ENCODE measurements at places on chromosomes 16 and 17.
A peak's percentile ranks its signal among the peaks of the same experiment; 100 is the strongest.

DNA sequence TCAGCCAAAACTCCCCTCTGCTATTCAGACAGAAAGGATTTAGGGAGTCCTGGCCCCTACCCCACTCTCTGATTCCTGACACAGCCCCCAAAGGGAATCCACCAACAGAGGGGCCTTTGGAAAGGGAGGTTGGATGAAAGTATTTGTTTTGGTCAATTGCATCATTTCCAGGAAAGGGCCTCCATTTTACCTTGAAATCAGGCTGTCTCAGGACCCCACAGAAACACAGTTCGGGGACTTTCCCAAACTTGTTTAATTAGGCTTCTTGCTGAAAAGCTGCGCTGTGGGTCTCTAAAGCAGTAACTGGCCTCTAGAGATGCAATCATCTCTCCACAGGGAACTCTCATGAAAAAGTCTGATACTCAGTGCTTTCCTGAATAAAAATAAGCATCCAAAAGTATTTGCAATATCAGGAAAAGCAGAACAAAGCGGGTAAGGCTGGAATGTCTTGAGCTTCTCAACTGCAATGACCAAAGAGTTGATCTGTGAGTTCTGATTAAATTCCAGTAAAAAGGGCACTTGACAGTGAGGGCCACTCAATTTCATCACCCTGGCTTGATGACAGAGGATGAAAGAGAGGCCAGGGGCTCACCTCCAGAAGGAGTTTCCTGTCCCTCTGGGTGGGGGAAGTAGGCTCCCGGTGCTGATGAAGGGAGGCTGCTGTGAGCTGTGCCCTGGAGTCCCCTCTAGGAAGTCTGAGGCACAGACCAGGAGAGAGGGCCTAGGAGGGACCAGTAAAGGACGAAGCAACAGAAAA is 36.3 kb downstream of the LYRM9 start:
- no peak for DNase-seq

DNA sequence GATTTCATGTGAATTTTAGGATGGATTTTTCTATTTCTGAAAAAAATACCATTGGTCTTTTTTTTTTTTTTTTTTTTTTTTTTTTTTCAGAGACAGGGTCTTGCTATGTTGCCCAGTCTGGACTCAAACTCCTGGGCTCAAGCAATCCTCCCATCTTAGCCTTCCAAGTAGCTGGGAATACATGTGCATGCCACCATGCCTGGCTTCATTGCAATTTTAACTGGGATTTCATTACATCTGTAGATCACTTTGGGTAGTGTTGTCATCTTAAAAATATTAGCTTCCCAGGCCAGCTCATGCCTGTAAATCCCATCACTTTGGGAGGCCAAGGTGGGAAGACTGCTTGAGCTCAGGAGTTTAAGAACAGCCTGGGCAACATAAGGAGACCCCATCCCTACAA is 54.8 kb downstream of the TOM1L2 start:
- DNase-seq, result no peak

- no peak for DNase-seq
Observed at GRCh38 chr16:85570735-85571562, 42.2 kb upstream of the GSE1 start.

DNA sequence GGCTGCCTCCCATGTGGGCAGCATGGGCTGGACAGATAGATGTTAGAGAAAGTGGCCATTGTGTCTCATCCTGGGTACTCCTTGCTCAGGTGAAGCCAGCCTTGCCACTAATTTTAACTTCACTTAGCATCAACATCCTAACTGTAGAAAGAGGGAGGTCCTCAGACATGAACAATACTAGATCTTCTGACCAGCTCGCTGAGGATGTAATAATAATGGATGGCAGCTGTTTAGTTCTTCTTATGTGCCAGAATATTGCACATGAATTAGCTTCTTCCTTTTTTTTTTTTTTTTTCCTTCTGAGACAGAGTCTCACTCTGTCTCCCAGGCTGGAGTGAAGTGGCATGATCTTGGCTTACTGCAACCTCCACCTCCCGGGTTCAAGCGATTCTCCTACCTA is 232.4 kb downstream of the CCDC182 start:
- no peak for DNase-seq

GRCh38 chr16:1917665-1918350 is 407 bp downstream of the HS3ST6 start:
- no peak for DNase-seq

DNA sequence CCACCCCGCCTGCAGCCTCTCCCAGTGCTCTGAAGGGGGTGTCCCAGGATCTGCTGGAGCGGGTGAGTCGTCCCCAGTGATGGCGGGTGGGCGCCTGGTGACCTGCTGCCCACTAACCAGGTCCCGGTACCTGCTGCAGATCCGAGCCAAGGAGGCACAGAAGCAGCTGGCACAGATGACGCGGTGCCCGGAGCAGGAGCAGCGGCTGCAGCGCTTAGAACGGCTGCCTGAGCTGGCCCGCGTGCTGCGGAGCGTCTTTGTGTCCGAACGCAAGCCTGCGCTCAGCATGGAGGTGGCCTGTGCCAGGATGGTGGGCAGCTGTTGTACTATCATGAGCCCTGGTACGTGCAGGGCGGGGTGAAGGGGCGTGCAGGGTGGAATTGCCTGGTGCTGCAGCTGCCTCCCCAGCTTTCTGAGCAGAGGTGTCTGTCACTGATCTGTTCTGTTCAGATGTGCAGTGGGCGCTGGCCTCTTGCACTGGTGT is 3.6 kb downstream of the CDT1 start:
- DNase-seq, result no peak

DNA sequence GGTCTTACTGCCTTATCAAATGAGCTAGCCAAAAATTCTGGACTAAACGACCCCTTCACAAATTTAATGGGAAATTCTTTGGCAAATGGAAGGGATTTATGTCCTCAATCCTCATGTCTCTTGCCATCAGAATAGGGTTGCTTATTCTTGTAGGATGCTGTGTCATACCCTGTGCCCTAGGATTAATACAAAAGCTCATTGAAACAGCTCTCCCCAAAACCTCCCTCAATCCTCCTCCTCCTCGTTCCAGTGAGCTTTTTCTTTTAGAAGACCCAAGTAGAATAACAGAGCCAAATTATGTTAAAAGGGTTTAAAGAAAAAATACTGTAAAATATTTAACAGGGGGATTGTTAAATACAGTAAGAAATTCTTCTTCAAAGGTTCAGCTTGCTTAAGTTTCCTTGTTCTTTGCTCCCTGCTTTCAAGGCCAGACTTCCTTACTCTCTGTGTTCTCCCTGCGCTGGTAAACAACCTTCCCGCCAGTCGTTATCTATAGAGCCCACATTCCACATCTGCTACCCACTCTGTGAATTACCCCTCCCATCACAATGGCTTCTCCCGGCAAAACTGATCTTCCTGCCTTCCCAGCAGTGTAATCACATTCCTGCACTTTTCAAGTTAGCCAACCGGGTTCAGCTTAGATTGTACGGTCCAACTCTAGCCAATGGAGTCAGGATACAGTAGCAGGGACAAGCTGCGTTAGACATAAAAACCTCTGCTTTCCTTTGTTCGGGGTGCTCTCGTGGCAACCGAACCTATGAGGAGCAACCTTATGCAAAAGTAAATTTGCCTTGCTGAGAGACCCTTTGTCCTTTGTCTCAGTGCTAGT is 9.7 kb downstream of the HPR start:
- DNase-seq, result no peak

DNA sequence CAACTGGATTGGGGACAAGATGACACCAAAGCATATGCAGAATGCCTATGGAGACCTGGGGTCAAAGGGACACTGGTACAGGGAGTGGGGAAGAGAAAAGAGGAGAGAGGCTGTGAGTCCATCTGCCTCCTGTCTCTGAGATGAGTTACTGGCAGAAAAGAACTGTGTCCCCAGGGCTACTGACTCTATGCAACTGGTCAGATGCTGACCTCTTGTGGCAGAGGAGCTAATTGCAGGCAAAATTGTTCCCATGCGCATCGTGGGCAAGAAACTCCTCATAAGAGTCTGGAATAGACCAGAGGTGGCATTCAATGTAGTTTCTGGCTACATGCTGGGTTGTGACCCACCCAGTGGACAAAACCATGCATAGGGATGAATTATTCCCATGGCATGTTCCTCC is 26.1 kb upstream of the MLKL start:
- DNase-seq, result no peak

DNA sequence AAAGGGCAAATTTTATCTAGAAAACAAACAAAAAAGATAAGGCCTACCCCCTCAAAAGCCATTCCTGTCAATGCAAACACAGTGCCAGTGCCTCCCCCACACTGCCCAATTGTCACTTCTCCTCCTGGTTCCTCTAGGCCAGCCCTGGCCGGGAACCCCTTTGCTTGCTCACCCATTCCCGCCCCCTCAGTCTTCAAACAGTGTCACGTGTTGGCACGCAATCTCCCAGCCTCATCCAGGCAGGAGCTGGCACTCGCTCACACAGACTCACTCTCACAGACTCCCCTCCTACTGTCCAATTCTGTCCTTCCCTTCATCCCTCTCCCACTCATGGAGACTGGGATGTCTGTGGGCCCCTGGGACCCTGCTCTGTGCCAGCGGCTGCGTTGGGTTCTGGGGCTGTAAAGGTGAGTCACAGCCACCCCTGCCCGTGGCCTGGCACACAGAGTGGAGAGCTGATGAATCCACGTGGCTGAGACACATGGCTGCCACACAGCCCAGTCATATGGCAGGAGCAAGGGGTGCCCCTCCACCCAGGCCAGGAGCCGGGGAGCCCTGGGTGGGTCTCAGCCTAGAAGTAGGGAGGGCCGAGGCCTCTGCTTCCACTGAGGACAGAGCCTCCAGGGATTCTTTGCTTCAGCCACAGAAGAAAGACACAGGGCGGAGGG is 54.8 kb downstream of the VAC14 start:
- DNase-seq, result no peak

GRCh38 chr17:79777894-79778503 is at the start of gene CBX2:
Gene CBX2, plus strand, starts transcription at chr17:79778148. Its CDS starts 88 bp downstream, at chr17:79778236.
- DNase-seq, result peak; percentile 82

- DNase-seq, result peak; percentile 46
Observed at GRCh38 chr16:78770353-78771091, 671.1 kb downstream of the WWOX start.

GRCh38 chr16:1670371-1670770 is 7.7 kb upstream of the JPT2 start:
- DNase-seq, result no peak

- DNase-seq, result no peak
Observed at GRCh38 chr16:50880926-50881325, 139.0 kb downstream of the CYLD start.

- DNase-seq, result no peak
Observed at GRCh38 chr16:21184834-21185233, 26.4 kb downstream of the LDAF1 start.

DNA sequence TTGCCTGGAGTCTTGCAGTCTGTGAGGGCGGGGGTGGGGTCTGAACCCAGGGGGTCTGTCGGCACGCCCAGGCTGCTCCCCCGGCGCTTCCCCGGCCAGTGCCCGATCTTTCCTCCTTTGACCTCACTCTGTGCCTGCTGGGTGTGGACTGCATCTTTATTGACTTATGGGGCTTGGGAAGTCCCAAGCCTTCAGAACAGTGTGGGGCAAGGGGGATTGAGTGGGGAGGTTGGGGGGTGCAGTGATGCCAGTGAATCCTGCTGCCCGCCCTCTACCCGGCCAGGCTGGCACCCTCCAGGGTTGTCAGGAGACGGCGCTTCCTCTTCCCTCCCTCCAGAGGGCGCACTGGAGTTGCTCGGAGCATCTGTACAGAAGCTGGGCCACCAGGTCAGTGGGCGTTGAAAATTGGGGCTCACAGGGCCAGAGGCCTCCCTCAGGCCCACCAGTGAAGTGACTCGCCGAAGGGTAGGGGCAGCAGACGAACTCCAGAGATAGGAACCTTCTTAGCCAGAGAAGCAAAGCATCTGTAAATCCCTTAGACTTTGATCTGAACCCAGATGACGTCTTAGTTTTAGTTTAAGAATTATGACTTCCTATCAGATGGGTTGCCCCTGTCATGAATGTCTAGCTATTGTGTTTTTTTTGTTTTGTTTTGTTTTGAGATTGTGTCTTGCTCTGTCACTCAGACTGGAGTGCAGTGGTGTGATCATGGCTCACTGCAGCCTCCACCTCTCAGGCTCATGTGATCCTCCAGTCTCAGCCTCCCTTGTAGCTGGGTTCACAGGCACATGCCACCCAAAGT is 184.8 kb upstream of the CIBAR2 start:
- DNase-seq, result peak; percentile 23

- DNase-seq, result no peak
Observed at GRCh38 chr17:57396511-57396921, 140.2 kb downstream of the MSI2 start.

DNA sequence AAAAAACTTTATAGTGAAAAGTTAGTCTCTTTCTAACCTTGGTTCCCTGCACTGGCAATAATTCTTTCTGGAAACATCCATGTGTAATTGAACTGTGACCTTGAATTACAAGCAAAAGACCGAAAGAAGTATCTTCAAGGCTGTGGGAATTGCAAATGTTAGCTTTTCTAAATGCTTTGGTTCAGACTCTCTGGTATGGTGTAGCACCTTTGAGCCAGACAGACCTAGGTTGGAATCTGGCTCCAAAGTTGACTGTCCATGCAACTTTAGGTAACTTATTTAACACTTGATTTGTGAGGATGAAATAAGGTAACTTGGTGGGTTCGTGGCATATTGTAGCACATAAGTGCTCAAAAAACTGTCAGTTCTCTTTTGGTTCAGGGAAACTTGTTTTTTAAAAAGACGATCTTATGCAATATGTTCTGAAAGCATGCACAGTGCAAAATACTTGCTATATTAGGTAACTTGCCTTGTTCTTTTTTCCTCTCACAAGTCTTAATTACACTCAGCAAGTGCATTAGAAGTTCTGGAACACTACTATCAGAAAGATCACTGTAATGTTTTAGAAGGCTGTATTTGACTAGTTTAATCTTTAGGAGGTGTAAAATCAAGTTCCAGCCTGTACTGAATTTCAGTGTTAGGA is 46.3 kb downstream of the TANGO6 start:
- DNase-seq, result no peak

DNA sequence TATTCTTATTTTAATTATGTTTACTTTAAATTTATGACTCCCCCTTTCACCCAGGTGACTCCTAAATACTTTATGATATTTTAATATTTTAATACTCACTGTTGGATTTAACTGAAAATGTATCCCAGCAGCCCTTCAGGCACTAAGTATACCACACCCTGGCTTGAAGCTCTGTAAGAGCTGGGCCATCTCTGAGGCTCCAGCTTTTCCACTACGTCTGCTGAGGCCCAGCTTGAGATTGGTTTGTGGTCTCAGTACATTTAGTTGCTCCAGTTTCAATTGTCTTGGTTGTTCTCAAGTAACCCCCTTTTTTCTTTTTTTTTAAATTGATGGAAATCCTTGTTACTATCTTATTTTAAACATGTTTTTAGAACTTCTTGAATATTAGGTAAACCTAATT is 27.0 kb upstream of the CAPNS2 start:
- no peak for DNase-seq

DNA sequence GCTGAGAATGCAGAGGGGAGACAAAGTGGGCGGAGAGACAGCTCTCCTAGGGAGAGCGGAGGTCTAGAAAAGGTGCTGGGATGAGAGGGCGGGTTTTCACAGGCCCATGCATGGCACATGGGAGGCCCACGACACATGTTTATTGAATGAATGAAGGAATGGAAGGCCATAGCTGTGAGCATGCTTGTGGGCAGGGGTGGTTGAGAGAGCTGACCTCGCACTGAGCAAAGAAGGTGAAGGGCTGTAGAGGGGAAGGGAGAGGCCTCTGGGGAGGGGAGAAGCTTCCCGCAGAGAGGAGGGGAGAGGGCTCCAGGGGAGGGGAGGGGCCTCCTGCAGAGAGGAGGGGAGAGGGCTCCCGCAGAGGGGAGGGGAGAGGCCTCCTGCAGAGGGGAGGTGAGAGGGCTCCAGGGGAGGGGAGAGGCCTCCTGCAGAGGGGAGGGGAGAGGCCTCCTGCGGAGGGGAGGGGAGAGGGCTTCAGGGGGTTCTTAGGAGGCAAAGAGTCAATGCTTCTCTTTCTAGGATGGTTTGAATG is 27.3 kb downstream of the SDK2 start:
- DNase-seq, result no peak

- no peak for DNase-seq
Observed at GRCh38 chr16:31695667-31696066, 168.0 kb downstream of the AHSP start.
